ENCODE measurements at places on chromosomes 5 and 9.

- peak; percentile 60 for DNase-seq
These were observed 133.1 kb downstream of the GABBR2 start for GRCh38 chr9:98575379-98576346.

DNA sequence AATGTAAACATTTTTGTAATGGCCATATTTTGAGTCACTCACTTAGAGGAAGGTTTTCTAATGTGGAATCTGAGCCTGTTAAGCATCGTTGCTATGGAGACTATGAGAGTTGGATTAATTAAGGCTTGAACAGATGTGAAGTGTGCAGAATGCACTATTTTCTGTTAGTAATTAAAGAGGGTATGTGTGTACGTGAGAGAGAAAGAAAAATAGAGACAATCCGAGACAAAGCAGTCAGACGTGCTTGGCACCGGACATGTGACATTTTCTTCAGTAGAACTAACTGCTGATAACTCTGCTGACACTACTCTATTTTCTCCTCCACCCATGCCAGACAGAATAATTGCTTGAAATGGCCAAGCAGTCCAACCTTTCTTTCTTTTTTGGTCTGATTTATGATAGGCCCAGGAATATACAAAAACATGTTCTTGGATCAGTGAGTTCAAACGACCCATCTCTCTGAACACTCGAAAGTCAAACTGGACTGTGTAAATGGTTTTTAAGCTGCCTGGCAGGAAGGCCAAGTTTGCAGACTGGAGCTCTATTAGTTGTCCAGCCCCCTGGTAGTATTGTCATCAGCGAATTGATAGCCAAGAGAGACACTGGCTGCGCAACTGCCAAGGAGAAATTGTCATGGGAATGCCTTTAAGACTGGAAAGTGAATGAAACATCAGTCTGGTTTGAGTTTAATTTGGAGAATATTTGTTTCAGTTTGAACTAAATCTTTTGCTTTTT lies 322.1 kb downstream of the ARHGEF28 start:
- no peak for DNase-seq

- DNase-seq, result no peak
These were observed 12.5 kb downstream of the EDIL3 start for GRCh38 chr5:84372066-84372695.

GRCh38 chr9:127580879-127581475 lies 31.1 kb upstream of the STXBP1 start:
- no peak for DNase-seq

DNA sequence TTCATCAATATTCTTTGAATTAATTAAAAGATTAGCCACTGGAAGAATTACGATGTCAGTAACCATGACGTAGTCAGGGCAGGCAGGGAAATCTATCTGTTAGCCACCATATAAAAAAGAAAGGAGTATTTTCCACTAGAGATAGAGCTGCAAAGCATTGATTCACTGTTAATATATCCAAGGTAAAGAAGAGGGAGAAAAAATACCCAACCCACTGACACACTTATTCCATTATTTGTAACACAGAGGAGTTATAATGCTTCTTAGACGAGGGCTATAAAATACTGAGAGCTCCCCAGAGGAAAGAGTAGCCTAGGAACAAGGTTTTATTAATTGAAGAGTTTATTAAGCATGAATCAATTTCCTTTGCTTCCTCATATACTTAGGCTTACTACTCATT lies 382.2 kb upstream of the CDH6 start:
- no peak for DNase-seq

GRCh38 chr5:168125445-168126199 lies 165.8 kb upstream of the WWC1 start:
- no peak for DNase-seq

- DNase-seq, result no peak
These were observed 43.2 kb upstream of the ANKH start for GRCh38 chr5:14914623-14915260.

DNA sequence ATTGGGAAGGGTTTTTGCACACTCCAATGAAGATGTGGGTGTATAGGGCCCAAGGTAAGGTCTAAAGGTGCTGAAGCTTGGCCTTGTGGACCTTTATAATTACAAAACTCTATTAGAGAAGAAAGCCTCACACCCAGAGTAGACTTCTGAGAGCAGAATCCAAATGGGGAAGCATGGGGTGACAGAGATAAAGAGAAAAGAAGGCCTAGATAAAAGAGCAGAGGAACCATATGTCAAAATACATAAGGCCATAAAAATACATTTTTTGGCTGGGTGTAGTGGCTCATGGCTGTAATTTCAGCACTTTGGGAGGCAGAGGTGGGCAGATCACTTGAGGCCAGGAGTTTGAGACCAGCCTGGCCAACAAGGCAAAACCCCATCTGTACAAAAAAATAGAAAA lies 27.4 kb upstream of the TCERG1 start:
- DNase-seq, result no peak

DNA sequence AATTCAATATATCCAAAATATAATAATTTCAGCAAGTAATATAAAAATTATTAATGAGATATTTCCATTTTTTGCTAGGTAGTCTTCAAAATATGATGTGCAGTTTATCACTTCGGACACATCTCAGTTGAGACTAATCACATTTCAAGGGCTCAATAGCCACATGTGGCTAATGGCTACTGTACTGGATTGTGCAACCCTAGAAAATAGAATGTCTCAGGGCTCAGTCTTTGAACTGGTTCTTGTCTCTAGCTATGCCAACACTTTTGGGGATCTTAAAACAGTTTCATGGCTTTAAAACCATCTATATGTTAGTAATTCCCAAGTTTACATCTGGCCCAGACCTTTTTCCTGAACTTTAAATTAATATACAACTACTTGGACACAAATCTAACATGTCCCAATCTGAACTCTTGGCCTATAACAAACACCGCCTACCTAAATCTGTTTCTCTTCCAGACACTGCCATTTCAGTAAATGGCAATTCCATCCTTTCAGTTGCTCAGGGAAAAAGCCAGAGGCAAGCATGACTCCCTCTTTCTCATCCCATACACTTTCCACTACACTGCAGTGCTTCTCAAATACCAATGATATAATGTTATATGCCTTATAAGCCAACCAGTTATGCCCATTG lies 18.8 kb downstream of the PTAR1 start:
- no peak for DNase-seq

DNA sequence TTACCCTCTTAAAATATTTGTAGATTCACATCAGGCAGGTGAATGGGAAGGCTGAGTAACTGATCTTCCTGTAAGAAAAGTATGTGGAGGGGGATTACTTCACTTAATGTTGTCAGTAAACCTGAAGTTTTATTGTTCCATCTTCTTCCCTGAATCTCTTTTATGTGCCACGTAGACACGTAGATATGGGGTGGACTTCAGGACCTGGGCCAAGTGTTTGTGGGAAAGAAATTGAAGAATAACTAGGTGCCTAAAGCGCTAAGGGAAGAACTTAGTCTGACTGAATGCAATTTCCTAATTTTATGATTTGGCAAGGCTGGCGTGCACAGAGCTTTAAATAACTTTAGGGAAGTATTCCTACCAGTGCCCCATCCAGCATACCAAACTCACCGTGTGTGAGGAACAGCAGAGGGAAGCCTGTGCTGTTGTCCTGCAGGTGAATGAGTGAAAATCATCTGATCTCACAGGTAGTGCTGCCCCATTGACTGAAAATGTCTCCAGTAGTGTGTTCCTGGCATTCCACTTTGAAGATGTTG lies 323.4 kb downstream of the KDM4C start:
- DNase-seq, result no peak

DNA sequence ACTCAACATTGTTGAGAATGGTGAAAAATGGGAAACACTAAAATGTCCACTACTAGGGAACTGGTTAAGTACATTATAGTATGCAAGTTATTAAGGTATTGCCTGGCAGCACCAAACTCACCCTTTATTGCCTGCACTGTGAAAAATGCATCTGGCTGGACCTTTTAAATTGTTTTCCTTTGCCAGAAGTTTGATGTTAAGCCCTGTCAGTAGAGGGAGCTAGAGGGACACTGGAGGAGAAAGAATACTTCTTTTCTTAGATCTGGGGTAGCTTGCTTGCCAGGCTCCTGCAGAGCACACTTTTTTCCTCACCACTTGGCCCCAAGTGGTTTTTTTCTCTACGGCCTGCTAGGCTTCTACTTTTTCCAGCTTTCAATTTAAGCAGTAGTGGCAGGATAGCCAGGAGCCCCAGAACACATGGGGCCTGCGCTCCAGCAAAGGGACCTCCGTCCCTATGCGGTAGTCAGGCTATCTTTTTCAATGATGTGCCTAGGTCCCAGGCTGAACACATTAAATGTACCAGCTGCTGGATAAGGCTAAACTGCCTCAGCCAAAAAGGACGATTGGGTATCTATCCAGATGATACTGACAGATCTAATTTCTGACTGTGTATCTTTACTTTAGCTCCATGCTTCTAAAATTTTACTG lies 8.0 kb upstream of the HABP4 start:
- peak; percentile 58 for DNase-seq

GRCh38 chr5:2030131-2030530 lies 147.4 kb upstream of the IRX4 start:
- no peak for DNase-seq

GRCh38 chr5:169851321-169851850 lies 128.9 kb downstream of the INSYN2B start:
- no peak for DNase-seq

GRCh38 chr9:26812217-26812616 lies 80.4 kb downstream of the CAAP1 start:
- DNase-seq, result no peak

DNA sequence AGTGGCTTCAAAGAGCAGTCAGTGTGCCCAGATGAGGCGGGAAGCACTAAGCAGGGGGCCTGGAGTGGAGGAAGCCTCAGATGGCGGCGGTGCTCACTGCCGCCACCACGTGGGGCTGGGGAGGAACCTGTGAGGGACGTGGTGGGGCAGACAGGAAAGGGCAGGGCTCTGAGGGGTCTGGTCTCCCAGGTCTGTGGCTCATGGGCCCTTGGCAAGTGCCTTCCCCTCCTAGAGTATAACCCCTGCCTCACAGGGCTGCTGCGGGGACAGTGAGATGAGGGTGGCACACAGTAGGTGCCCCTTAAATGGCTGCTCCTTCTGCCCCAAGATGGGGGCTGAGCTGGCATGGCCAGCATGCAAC lies 26.6 kb downstream of the NR5A1 start:
- peak; percentile 83 for DNase-seq

DNA sequence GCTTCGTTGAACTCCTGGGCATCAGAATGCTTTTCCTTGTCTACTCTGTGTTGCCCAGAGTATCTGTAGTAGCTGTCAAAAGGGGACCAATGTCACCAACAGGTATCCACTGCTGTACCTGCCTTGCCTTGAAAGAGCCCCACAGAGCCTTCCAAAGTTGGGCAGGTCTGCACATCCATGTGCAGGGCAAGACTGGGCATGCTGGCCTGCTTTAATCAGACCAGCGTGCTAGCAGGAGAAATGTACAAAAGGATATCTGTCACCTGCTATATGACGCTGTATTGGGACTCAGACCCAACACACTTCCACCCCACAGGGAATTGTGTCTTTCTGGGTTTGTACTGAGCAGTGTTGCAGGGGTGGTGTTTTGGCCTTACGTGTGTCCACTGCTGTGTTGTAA lies 11.9 kb downstream of the DELE1 start:
- DNase-seq, result no peak

GRCh38 chr5:133340002-133340755 lies 272.2 kb downstream of the FSTL4 start:
- no peak for DNase-seq

- DNase-seq, result no peak
These were observed 371.4 kb downstream of the PSAT1 start for GRCh38 chr9:78668148-78668832.

- no peak for DNase-seq
These were observed 112.1 kb downstream of the NUDT12 start for GRCh38 chr5:103450333-103451061.

GRCh38 chr5:102545175-102545574 lies 46.4 kb upstream of the SLCO6A1 start:
- DNase-seq, result no peak

GRCh38 chr9:650362-650761 lies 191.1 kb upstream of the DMRT1 start:
- no peak for DNase-seq

DNA sequence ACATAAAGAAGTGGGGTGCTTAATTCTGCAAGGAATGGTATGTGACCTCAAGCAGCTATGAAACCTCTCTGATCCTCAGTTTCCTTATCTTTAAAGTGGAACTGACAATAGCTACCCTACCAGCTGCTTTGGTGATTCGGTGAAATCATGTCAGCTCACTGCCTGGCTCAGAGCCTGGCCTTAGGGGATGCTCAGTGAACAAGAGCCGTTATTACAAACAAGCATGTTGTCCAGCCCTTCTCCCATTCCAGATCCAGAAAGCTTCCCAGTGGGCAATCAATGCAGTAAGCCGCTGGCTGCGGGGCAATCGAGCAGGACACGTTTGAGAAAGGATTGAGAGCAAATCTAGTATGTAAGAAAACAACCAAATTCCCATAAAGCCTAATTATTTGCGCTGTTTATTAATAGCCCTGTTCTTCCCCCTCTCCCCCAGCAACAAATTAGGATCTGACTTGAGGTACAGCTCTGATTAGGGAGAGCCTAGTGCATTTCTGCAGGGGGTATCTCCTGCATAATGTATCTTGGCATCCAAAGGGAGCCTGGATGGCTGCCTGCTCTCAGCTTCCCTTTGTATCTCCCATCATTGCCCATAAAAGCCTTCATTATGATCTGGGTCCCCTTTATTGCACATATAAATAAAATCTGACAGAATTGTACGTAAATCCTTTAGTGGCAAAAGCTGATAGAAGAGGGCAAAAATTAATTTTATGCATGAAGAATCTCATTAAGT lies 371.4 kb downstream of the TMEM232 start:
- no peak for DNase-seq

DNA sequence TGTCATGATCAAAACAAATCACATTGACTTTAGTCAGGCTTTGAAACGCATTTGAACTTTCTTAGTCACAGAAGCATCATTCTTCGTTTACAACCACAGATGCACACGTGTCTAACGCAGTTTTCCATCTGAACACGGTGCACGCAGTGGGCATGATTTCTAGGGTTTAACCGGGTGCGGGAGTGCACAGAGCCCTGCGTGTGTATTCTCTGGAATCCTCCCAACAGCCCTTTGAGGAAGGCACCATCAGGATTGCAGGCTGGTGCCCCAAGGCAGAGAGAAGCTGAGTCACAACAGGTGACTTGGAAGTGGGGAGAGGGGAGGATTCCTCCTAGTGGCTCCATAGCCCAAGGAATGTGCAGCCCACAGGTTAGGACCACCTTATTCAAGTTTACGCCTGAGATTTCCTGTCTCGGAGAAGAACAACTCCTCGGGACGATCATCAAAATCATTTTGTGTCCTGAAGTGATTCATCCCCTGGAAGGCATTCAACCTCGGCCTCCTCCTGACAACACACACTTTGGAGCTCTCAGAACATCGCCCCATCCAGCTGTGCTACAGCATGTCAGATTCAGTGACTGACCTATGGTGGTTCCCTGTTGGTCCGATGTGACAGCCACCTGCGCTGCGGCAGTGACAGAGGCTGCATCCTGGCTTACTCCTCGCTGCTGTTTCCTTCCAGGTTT lies 13.1 kb downstream of the ROPN1L start:
- DNase-seq, result no peak

GRCh38 chr5:94276751-94277150 lies 341.7 kb downstream of the KIAA0825 start:
- DNase-seq, result no peak

Measured in GM20000 (cell line).